ENCODE measurements at places on chromosomes 7 and 10.

DNA sequence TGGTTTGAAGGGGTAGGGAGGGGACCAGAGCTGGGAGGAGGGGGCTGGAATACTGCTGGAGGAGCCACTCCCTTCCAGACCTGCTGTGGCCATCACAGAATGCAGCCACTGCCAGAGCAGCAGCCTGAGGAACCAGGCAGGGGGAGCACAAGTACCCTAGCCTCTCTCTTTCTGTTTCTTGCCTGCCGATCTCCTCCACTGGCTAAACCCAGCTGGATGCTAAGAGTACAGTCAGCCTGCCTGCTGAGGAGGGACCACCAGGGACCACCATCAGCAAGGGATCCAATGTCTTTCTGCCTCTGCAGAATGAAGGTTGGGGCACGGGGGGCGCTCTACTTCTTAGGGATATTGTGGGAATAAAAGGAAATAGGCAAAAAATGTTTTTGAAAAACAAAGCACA lies 4.7 kb downstream of the BLVRA start:
- DNase-seq: no peak

DNA sequence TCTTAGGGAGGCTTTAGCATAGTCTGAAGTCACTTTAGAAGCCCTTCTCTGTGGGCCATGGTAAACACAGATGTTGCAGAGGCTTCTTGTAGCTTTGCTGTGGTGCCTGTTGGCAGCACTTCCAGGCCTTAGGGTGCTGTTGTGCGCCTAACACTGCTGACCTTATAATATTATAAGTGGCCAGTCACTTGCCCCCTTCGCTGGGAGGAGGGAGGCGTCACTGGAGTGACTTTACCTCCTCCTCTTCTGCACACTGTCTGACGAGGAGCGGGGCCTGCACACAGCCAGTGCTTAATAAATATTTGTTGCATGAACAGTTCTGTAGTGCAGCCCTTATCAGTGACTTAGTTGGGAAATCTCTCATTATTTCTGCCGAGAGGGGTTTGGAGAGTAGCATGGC lies 63.3 kb downstream of the WDR37 start:
- DNase-seq: no peak

- DNase-seq: no peak
Measured at GRCh38 chr10:11063856-11064255, 46.2 kb downstream of the CELF2 start.

DNA sequence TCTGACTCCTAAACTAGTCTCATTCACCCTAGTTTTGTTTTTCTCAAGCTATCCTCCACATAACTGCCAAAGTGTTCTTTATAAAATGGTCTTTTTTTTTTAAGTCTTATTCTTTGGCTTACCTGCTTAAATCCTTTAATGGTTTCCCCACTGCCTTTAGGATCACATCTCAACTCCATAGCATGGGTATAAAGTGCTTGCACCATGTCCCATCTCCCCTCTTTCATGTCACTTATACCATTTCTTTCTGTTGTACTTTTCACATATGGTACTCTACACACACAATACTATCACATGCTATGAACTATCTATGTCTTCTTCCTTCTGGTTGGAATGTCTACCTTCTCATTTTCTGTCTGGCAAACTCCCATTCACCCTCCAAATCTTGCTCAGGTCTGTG lies 5.1 kb downstream of the MTPAP start:
- no peak for DNase-seq

GRCh38 chr10:77062381-77062780 lies 575.2 kb downstream of the KCNMA1 start:
- DNase-seq: no peak

- DNase-seq: no peak
Measured at GRCh38 chr7:97107192-97107800, 10.2 kb upstream of the SDHAF3 start.

- DNase-seq: peak; percentile 40
Measured at GRCh38 chr10:100508691-100509150, 10.9 kb downstream of the SEC31B start.

DNA sequence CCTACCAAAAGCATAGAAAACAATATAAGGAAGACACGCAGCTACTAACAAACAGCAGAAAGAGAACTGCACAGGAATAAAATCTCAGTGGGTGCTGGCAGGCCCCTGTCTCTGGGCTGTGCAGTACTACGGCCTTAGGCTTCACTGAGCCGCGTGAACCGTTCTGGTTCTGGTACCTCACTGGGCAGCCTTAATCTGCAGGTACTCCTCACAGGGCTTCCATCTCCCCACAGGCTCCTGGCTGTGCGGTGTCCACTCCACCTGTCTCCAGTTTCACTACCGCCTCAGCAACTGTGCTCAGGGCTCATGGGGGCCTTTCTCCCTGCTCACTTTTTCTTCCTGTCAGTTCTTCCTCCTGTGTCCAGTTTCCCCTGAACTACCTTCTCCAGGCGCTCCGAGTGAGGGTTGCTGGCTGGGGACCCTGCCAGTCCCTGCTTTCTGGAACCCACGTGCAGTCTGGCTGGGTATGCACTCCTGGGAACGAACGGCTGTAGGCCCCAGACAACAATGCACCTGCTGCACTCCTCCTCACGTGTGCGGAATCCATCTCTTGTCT lies 75.7 kb downstream of the VIPR2 start:
- no peak for DNase-seq

- no peak for DNase-seq
Measured at GRCh38 chr10:52741851-52742250, 30.7 kb downstream of the MBL2 start.

DNA sequence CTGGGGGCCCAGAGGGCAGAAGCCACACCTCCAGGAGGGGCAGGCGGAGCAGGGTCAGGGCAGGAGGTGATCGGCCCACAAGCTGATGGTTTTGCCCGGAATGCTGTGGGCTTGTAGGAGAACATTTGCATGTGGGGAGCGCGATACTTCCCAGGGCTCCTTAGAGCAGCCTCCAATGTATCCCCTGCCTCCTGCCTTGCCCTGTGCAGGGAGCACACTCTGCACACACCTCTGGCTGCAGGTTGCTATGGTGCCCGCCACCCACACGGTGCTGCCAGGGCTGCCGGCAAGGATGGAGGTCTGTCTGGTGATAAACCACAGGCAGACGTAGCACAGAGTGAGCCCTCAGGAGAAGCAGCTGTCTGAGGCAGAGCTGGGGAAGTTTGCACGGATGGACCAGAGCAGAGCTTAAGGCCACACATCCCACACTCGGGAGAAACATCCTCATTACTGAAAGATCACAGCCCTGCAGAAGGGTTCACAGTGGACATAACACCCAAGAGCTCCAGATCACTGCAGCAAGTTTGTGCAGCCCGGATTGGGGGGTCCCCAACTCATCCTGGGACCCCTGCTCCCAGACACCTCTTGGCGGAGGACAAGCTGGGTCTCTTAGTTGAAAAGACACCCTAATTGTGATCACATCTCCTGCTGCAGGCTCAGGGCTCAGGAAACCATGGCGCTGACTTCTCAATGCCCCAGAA lies 41.8 kb downstream of the VIPR2 start:
- DNase-seq: no peak

- DNase-seq: peak; percentile 64
Measured at GRCh38 chr7:107563081-107563774, 492 bp downstream of the COG5 start.

GRCh38 chr10:96271016-96271815 lies at the start of gene BLNK:
Gene BLNK, minus strand, starts transcription at chr10:96271569. Its CDS starts 171 bp downstream, at chr10:96271398.
- DNase-seq: no peak

GRCh38 chr7:76165106-76165972 lies 36.4 kb upstream of the SRRM3 start:
- DNase-seq: no peak

GRCh38 chr7:115410434-115410820 lies 488.5 kb downstream of the MDFIC start:
- DNase-seq: no peak

- peak; percentile 83 for DNase-seq
Measured at GRCh38 chr7:68511281-68511680, 1087.0 kb upstream of the AUTS2 start.

GRCh38 chr10:50600286-50600685 lies 23.5 kb downstream of the SGMS1 start:
- peak; percentile 12 for DNase-seq

GRCh38 chr7:72710983-72711382 lies 117.0 kb downstream of the TYW1B start:
- no peak for DNase-seq

DNA sequence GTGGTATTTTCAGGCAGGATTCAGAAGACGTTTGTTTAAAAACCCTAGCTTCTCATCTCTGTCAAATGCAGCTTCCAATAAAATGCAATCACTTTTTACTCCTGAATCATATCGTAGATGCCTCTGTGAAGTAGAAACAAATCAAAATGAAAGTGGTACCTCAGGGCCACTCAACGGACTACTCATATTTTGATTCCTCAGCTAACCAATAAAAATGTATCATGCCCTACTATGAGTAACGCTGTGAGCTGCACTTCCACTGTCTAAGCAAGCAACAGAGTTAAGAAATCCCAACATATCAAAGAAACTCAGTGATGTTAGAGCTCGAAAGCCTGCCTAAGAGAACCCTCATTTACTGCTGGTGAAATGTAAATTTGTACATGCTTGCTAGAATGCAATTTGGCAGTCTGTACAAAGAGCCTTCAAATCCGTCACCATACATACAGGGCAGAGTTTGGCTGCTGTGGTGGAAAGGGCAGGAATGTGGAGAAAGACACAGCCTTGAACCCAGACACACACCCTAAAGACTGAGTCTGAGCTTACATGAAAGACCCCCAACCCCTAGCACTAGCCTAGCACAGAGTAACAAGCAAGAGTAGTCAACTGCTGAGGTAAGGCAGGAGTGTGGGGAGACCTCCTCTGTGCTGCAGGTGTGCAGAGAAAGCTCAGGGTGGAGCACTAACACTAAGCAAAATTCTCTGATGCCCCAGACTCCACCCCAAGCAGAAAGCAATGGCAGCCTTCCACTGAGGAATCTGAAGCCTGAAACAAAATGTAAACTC lies 151.5 kb downstream of the ANK3 start:
- DNase-seq: peak; percentile 30

- no peak for DNase-seq
Measured at GRCh38 chr10:11403116-11403515, 208.3 kb downstream of the USP6NL start.

DNA sequence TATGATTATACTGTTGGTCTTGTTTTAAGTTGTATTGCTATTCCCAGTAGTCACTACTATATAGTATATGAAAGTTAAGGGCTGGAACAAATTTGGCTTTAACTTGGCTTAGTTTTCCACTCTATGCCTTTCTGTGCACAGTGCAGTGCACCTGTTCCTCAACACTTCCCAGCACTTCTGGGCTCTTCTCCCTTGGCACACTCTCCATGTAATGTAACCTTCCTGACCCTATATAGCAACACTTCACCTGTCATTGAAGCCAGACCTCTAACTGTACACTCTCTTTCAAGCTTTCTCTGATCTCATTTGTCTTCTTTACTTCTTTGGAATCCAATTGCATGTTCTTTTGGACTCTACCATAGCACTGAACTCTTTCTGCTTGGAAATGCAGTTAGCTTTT lies 83.9 kb upstream of the SMIM30 start:
- DNase-seq: no peak

- DNase-seq: no peak
Measured at GRCh38 chr7:67821116-67821515, 824.5 kb downstream of the TYW1 start.

- DNase-seq: no peak
Measured at GRCh38 chr10:34505338-34505737, 309.8 kb downstream of the PARD3 start.

GRCh38 chr7:2512713-2513112 lies 6.9 kb upstream of the LFNG start:
- DNase-seq: peak; percentile 61

DNA sequence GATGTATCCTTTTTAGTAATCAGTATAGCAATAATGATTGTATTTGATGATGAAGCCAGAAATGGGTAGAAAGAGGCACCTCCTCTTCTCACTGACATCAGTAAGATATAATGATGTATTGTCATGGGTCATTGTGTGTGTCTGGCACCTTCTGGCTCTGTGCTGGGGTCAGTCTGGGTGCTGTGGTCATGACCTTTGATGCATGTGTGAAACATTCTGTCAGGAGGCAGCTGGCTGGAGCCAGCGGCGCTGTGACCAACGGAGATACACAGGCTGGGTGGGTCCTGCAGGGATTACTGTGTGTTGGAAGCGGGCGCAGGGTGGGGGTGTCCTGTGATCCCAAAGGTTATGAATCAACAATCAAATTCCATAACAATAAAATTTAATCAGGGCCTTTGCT lies 35.2 kb downstream of the EEPD1 start:
- no peak for DNase-seq

DNA sequence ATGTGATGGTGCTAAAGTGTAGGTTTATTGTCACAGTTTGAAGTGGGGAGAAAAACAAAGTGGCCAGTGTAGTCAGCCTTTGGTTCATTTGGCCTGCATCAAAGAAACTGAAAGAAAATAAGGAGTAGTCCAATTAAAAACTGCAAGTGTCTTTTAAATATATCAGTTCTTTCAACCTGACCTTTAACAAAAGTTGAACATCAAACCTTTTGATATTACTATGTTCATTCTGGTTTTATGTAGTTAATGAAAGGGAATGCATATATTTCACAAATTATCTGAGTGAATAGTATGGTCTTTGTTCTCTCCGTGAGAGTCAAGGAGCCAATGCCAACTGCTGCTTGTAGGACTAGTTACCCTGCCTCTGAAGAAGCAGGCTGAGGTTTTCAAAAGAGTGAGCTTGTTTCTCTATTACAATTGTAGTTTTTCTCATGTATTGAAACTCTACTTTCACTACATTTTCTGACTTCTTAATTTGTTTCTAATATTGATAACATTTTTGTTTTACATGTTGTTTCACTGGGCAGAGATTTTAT lies 1160.8 kb upstream of the LRRTM3 start:
- no peak for DNase-seq

GRCh38 chr7:157979636-157980340 lies 607.8 kb downstream of the PTPRN2 start:
- peak; percentile 66 for DNase-seq

GRCh38 chr7:159210581-159211235 lies 66.0 kb upstream of the VIPR2 start:
- DNase-seq: no peak

- no peak for DNase-seq
Measured at GRCh38 chr7:54629771-54630170, 87.6 kb downstream of the VSTM2A start.

- no peak for DNase-seq
Measured at GRCh38 chr10:86037096-86037495, 329.5 kb downstream of the GRID1 start.

GRCh38 chr7:155581107-155581830 lies 34.9 kb upstream of the CNPY1 start:
- no peak for DNase-seq

DNA sequence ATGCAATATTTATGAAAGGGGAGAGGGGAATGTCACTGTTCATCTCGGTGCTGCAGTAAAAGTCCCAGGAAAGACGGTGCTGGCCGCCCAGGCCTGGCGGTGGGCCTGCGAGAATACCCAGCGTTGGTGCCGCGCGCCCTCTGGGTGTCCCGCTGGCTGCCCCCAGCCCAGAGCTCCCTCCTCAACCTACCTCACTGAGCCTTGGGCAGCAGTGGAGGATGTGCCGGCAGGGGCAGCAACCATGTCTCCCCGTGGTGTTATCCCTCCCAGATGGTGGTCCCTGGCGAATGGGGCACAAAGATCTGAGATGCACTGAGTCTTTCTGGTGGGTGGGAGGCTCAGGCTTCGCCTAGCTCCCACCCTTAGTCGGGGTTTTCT lies 9.5 kb upstream of the TLX1 start:
- no peak for DNase-seq

- no peak for DNase-seq
Measured at GRCh38 chr7:38335128-38335491, 61.7 kb upstream of the TARP start.
